Epithelial cell of prostate (primary cell): ENCODE measurements at places on chromosomes 2 and 18.
A peak's percentile ranks its signal among the peaks of the same experiment; 100 is the strongest.

- peak; percentile 41 for DNase-seq
These were observed 84.6 kb downstream of the PLCL1 start for GRCh38 chr2:197889041-197889440.

- DNase-seq = no peak
These were observed 32.4 kb downstream of the TMEM177 start for GRCh38 chr2:119711352-119711751.

DNA sequence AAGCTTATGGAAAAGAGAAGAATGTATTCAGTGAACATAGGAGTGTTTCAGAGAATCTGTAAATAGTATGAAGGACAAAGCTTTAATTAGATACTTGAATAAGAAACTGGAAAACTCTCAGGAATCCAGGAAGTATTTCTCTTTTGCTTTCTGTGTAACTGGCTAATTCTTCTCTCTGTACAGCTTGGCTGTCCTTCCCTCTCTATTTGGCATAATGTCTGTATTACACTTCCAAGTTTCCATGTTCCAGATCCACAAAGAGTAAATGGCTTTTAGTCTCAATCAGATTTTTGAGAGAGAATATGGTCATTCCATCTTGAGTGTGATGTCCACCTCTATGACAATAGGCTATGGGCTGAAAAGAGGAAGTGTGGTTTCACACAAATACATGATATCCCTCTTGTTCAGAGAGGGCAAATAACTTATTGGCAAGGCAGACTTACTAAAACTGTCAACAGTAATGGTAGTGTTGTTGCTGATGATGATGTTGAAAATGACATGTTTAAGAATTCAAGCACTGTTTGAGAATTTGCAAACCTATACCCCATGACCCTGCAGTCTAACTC lies 129.2 kb upstream of the ERBB4 start:
- DNase-seq = no peak

- no peak for DNase-seq
These were observed 1622.7 kb upstream of the CELF4 start for GRCh38 chr18:39188278-39188677.

DNA sequence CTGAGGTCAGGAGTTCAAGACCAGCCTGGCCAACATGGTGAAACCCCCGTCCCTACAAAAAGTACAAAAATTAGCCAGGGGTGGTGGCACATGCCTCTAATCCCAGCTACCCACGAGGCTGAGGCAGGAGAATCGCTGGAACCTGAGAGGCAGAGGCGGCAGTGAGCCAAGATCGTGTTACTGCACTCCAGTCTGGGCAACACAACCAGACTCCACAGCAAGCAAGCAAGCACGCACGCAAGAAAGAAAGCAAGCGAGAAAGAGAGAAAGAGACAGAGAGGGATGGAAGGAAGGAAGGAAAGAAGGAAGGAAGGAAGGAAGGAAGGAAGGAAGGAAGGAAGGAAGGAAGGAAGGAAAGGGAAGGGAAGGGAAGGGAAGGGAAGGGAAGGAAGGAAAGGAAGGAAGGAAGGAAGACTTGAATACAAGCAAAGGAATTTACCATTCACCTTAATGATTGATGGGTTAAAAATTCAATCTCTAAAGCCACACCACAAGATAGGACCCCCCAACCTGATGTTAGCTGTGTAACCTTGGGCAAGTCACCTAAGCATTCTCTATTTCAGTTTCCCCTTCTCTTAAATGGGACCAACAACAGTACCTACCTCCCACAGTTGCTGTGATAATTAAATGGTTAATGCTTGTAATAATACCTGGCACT lies 181.7 kb downstream of the ATAD2B start:
- no peak for DNase-seq

GRCh38 chr2:36650031-36650829 lies 46.3 kb upstream of the VIT start:
- peak; percentile 65 for DNase-seq

DNA sequence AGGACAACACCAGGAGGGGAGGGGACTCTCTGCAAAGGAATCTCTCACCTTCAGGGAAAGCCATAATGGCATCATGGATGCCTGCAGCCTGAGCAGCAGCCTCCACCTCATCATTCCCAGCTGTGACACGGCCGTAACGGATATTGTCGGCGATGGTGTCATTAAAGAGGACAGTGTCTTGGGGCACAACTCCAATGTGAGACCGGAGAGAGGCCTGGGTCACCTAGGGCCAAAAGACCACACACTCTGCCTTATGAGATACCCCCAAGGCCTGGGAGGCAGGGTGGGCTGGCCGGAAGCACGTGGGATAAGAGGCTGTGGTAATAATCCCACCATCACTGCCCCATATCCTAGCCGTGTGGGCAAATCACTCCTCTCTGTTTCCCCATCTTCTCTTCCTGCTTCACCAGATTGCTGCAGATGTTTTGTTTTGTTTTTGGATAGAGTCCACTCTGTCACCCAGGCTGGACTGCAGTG lies 4.3 kb downstream of the ZFAND2B start:
- DNase-seq = no peak

DNA sequence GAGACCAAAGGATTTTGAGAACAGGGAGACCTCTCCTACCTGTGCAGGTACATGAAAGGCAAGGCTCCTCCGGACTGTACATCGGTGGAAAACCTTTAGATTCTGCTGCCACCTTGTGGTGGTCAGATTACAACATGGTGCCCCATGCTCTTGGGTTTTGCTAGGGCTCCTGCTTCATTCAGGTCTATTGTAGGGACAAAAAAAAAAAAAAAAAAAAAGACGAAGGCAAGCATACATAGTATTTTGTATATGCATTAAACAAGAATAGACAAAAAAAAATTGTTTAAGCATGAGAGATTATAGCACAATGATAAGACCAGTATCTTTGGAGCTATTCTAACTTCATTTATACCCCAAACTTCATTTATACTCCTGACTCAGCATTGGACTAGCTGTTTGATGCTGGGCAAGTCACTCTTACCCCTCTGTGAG lies 27.4 kb upstream of the SPR start:
- DNase-seq = no peak

DNA sequence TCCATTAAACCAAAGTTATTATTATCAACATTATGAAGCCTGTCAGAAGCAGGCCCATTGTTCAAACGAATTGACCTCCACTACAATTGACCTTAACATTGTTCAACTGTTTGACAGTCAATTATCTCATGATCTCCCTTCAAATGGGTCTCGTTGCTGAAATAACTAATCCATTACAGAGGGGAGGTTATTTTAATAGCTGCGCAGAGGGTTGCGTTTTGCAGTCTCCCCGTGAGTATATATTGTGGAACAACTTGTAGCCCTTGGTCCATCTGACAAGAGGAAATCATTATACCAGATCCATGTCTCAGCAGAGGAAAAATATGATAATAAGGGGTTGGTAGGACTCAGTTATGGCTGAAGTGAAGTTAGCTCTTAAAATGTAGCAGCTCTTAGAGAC lies 159.1 kb downstream of the ALK start:
- no peak for DNase-seq

- DNase-seq = no peak
These were observed 64.4 kb upstream of the NCK2 start for GRCh38 chr2:105680357-105680756.

GRCh38 chr18:35619464-35619863 lies 37.9 kb downstream of the GALNT1 start:
- no peak for DNase-seq

GRCh38 chr2:236861196-236861875 lies 224.4 kb upstream of the COPS8 start:
- no peak for DNase-seq

- DNase-seq = no peak
These were observed 18.6 kb upstream of the ZC3H15 start for GRCh38 chr2:186467421-186467820.

GRCh38 chr18:8750954-8751415 lies 45.6 kb downstream of the MTCL1 start:
- no peak for DNase-seq

GRCh38 chr2:73072129-73072395 lies 550 bp upstream of the SFXN5 start:
- DNase-seq = no peak

GRCh38 chr2:48016225-48017019 lies 110.1 kb upstream of the FBXO11 start:
- DNase-seq = no peak

- no peak for DNase-seq
These were observed 34.2 kb downstream of the B4GALT6 start for GRCh38 chr18:31649978-31650719.

- peak; percentile 48 for DNase-seq
These were observed 23.5 kb upstream of the TMEM178A start for GRCh38 chr2:39642051-39642718.
